ENCODE measurements at places on chromosomes 12 and 14. TPM values are rescaled to one million over a fixed set of nuclear protein-coding genes. Genes with fewer than 3 reads are reported as not detected.

DNA sequence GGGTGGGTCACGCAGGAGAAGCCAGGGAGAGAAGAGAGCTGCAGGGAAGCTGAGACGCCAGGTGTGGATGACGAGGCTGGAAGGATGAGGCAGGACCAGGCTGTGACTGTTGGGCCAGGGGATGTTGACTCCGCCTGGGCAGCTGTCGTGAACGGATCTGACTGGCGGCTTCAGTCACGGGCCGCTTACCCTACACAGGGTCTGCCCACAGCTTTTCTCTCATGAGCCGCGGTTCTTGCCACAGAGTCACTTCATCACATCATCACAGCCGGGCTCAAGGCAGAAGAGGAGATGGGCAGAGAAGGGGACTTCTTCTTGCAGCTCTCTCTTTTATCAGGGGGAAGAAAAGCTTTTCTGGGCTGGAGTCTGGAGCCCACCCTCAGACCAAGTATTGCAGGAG, 7.7 kb downstream of the CLBA1 start:
- no peak for DNase-seq

DNA sequence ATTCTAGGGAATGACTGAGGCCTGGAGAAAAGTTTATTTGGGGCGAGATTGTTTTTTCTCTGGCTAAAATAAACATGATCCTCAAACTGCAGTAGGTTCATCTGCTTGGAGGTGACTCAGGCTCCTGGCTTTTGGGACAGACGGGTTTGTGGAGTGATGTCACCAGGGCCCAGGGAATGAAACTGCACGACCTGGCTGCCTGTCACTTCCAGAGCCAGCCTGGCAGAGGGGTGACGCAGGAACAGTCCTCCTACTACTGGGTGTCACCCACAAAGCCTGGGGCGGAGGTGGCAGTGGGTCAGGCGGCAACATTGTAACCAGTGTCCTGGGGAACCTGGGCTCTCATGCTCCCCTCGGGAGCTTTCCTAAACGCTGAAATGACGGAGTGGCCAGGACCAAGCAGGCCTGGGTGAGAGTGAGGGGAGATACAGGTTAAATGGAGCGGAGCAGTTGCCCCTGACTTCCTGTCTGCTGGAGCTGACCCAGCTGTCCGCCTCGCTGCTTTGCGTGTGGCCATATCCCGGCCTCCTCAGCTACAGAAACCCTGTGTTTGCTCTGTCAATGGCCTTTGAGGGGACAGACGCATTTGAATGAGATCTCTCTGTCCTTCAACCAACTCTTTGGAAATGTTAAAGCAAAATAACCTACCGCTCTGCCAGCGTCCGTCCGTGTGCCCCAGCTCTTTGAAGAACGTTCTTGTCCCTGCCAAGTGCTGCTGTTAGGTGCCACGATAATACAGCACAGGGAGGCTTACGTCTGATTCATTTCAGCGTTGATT, 6.5 kb downstream of the HIP1R start:
- DNase-seq = no peak

DNA sequence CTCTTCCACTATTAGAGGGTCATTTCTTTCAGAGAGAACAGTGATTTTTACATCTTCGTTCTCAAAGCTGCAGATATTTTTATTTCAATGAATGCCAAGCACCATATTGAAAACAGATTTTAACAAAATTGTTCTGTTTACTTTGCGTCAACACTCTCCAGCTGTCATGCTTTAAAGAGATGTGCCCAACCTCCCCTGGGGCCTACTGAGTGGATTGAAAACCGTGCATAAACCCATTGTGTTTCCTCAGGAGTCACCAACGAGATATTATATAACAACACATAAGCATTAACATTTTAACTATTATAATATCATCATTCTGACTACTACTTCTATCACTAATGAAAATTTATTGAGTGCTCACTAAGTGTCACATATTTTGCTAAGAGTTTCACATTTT, 81.6 kb downstream of the MYF5 start:
- DNase-seq = no peak

The TPH2 gene
- not detected for total RNA-seq

The ZNF140 gene
- total RNA-seq = 6.3 TPM

The SIX6 gene
- total RNA-seq = not detected

DNA sequence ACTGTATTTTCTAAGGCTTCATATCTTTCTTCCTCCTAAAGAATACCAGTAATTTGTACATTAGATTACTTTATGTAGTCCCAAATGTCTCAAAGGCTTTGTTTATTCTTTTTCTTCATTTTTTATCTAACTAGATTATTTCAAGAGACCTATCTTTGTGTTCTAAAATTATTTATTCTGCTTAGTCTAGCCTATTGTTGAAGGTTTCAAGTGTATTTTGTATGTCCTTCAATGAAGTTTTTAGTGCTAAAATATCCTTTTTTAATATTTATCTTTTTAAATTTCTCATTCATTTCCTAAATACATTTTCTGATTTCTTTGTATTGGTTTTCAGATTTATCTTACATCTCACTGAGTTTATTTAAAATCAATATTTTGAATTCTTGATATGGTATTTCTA, 25.8 kb downstream of the OR4N5 start:
- DNase-seq = no peak

GRCh38 chr12:108969622-108970021, 51.2 kb downstream of the SVOP start:
- no peak for DNase-seq

- DNase-seq = no peak
These were observed 40.4 kb downstream of the DIP2B start for GRCh38 chr12:50545213-50545612.

DNA sequence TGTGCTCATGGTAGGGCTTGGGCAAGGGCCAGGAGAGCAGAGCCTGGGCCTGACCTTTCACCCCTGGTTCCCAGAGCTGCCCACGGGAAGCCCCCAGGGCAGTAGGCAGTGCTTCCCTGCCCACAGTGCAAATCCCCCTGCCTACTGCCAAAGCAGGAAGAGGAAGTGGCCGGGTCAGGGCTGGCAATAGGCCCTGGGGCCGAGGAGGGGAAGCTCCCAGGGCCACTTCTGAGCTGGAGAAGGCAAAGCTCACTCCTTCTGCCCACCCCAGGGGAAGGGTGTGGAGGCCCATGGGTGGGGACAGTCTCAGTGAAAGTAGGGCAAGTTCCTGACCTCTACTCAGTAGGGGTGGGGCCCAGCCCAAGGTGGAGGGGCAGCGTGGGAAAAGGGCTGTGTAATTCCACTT, 5.4 kb upstream of the NR4A1 start:
- DNase-seq = peak; percentile 39

The SPRYD4 gene
- total RNA-seq = 3.1 TPM

The HSP90B1 gene
- 402 TPM for total RNA-seq

The MYL2 gene
- 17,347 TPM for total RNA-seq

The ERBB3 gene
- 2.8 TPM for total RNA-seq

The KRT3 gene
- not detected for total RNA-seq

DNA sequence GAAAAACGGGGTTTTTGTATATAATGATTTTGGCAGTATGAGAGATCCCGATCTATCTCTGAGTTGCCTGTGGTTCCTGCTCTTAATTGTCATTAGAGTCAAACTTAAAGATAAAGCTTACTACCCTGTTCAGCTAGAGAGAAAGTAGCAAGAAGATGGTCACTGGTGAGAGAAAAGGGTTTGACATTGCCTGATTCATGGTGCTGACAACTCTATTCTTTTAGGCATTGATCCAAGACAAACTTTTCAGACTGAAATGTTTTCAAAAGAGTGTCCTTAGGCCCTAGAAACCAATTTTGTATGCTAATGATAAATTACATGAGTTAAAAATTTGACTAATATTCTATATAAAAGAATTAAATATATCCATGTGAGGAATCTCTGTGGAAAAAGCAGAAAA, 35.1 kb downstream of the PELI2 start:
- no peak for DNase-seq

- no peak for DNase-seq
These were observed 135.6 kb upstream of the HIF1A start for GRCh38 chr14:61559641-61560201.

DNA sequence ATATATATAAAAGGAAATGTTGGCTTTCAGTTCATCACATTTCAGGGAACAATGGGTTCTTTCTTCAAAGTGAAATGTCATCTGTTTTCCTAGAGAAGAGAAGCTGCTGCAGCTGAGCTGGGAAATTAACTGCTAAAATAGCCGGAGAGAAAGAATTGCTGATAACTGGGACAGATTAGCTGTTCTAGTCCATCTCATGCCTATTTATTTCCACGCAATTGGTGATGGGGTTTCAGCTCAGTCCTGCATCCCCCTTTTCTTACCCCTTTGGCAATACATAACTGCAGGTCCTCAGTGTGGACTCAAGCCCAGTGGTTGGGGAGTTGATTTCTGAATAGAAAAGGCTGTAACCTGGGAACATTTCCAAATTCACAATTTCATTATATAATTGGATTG, 436.9 kb upstream of the TMEM132C start:
- no peak for DNase-seq

The FOXG1 gene
- not detected for total RNA-seq

- DNase-seq = no peak
These were observed 53.7 kb upstream of the INSM2 start for GRCh38 chr14:35480119-35480769.

The VRTN gene
- not detected for total RNA-seq

Data from Right ventricle myocardium inferior (tissue), 1 donor.